Upper lobe of left lung (tissue), 6 donors: ENCODE measurements at places on chromosomes 1 and 21. TPM values are rescaled to one million over a fixed set of nuclear protein-coding genes. Genes with fewer than 3 reads are reported as not detected.

RIMKLA gene
- total RNA-seq = 10.4 TPM

LAMB3 gene
- total RNA-seq = 89.2 TPM

TMEM200B gene
- total RNA-seq = 2.1 TPM

TSPEAR gene
- total RNA-seq = not detected

NEGR1 gene
- 4.6 TPM for total RNA-seq

HUNK gene
- total RNA-seq = 6.2 TPM

PLPP3 gene
- 53.2 TPM for total RNA-seq

FAM72C gene
- total RNA-seq = not detected

ANGPTL1 gene
- 9.6 TPM for total RNA-seq

HMGCL gene
- 37.4 TPM for total RNA-seq

TMPRSS2 gene
- 65.3 TPM for total RNA-seq

VASH2 gene
- 2.8 TPM for total RNA-seq

GJA5 gene
- 8.4 TPM for total RNA-seq

PPFIA4 gene
- total RNA-seq = 9.7 TPM

KCNJ6 gene
- not detected for total RNA-seq

TTC39A gene
- 71.1 TPM for total RNA-seq

LRRC71 gene
- 7.7 TPM for total RNA-seq

NR5A2 gene
- 0.44 TPM for total RNA-seq

LCE2C gene
- total RNA-seq = not detected

SMG5 gene
- 75.4 TPM for total RNA-seq

CZIB gene
- 61.3 TPM for total RNA-seq

CFHR5 gene
- not detected for total RNA-seq

FAM177B gene
- not detected for total RNA-seq
